IMR-90 (cell line): ENCODE measurements at places on chromosomes 13 and 19.
A peak's percentile ranks its signal among the peaks of the same experiment; 100 is the strongest.

DNA sequence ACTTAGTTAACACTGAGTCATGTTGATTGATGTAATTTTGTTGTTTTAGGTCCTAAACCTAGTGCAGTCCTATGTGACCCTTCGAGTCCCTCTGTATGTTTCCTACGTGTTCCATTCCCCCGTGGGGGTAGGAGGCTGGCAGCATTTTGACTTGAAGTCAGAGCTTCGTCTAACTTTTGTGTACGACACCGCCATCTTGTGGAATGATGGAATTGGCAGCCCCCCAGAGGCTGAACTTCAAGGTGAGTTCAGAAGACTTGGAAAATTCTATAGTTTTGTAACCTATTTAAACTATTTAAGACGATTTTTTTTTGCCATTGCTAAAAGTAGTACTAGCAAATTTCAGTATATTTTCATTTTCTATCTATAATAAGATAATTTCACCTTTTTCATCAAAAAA is 117.9 kb downstream of the STOML3 start:
- peak; percentile 5 for DNase-seq

DNA sequence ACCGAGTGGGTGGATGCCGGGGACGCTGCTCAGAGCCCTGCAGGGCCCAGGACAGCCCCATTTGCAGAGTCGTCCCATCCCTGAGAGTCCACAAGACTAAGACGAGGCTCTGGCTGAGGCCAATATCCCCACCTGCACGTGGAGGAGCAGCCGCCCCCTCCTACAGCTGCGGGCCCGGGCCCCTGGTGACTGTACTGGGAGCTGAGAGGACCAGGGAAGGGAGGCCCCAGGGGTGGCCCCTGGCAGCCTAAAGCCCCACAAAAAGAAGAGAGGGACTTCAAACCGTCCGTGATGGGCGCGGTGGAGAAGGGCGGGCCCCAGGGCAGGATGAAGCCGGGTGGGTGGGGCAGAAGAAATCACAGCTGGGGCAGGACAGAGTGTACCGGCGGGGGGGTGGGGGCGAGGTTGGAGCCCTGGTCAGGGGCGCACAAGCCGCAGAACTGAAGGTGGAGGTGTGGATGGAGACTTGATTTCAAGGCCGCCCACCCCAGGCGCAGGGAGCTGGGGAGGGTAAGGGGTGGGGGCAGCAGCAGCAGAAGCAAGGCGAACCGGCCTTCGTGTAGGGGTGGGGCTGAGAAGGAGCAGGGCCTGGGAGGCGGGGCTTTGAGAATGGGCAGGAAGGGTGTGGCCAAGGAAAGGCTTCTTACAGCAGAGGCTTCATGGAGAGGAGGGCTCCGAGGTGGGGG is 12.9 kb downstream of the CFD start:
- peak; percentile 38 for DNase-seq

- DNase-seq = peak; percentile 43
Measured at GRCh38 chr13:24127116-24127631, 33.3 kb upstream of the SPATA13 start.

DNA sequence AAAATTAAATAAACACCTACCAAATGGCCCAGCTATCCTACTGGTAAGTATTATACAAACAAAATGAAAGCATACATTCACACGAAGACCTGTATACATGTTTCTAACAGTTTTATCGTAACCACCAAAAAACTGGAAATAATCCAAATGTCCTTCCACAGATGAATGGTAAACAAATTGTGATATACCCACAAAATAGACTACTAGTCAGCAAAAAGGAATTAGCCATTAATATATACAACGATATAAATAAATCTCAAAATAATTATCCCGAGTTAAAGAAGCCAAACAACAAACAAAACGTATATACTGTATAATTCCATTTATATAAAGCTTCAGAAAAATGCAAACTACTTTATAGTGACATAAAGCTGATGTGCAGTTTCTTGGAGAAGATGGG is 106.3 kb upstream of the SERTM1 start:
- DNase-seq = no peak

DNA sequence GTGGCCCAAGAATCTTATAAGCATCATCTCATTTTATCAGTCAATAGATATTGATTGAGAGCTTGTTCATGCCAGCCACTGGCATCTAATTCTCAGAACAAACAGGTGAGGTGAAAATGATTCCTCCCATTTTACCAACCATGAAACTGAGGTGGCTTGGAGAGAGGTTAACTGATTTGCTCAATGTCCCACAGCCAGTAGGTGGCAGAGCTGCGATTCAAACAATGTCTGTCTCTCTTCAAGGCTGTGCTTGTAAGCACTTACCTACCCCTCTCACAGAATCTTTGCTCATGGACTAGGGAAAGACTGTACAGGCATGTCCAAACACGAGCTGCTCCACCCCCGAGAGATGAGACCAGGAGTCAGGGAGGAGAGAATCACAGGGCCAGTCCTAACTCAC is 21.5 kb upstream of the GSX1 start:
- DNase-seq = peak; percentile 13
